Tibial artery (tissue), 4 donors: ENCODE measurements at places on chromosomes 3 and 15.

DNA sequence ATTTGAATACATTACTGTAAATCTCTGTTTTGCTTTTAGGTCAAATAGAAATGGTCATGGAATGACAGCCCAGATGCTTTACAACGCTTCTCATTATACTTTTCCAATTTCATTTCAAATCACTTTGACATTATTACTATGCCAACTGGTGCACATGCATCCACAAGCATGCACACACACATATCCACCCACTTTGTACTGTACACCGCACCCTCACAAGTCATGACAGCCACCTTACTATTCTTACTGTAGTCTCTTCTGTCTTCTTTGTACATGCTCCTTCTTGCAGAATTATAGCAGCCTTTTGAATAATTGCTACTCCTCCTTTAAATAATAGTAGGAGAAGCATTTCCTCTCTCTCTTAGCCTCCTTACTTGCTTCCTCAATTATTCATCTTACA, 1361.4 kb downstream of the ROBO1 start:
- no peak for DNase-seq

DNA sequence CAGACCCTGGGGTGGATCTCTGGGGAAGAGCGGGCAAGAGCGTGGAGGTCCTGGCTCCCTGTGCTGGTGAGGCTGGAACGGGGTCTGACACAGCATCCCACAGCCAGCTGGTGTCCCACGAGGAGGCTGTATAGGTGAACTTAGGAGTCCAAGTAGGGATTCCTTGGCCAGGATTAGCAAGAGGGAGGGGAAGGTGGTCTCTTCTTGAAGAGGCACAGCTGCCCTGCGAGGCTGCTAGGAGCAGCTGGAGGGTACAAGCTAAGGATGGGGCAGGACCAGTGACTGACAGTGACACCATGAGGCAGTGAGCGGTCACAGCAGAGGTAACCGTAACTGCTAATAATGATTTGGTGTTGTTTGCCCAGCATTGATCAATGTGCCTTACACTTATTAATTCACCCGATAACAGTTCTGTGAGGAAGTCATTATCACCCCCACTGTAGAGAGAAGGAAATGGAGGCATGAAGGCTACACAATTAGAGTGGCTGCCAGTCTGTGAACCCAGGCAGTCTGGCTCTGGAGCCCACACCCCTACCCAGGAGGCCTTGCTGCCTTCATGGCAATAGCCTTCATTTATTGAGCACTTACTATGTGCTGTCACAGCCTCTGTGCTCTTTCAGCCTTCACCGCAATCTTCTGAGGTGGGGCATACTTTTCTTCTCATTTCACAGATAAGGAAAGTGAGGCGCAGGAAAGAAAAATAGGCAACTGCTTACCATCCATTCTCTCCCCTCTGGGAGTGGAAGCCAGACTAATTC, 59.4 kb downstream of the TMEM44 start:
- no peak for DNase-seq

DNA sequence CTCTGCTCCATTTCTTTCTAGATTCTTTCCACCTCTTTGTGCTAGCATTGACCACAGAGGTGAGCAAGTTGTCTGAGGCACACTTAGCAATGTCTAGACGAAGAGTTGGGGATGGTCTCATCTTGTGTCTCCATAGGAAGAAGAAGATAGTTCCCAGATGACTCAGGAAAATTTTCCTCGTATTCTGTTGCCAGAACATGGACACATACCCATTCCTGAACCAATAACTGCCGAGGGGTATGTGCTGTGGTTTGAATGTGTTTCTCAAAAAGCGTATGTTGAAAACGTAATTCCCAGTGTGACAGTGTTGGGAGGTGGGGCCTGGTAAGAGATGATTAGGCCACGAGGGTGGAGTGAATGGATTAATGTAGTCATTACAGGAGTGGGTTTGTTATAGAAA, 107.5 kb upstream of the GALNT15 start:
- no peak for DNase-seq

- no peak for DNase-seq
These were observed 677.0 kb downstream of the NTRK3 start for GRCh38 chr15:87579537-87579936.

- no peak for DNase-seq
These were observed 1.3 kb downstream of the TSPAN3 start for GRCh38 chr15:77069521-77070121.

DNA sequence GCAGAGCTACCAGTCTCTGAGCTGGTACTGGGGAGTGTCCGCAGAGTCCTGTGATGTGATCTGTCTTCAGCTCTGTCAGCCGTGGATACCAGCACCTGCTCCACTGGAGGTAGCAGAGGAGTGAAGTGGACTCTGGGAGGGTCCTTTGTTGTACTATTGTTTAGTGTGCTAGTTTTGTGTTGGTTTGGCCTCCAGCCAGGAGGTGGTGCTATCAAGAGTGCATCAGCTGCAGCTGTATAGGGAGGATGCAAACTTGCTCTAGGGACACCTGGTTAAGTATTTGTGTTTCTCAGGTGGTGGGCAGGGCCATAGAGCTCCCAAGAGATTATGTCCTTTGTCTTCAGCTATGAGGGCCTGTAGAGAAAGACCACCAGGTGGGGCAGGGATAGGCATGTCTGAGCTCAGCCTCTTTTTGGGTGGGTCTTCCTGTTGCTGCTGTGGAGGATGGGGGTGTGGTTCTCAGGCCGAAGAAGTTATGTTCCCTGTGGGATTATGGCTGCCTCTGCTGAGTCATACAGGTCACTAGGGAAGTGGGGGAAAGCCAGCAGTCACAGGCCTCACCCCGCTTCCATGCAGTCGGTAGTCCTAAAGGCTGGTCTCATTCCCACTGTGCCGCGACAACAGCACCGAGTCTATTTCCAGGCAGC, 443.2 kb upstream of the TBL1XR1 start:
- no peak for DNase-seq

- no peak for DNase-seq
These were observed 35.6 kb downstream of the CTSH start for GRCh38 chr15:78909160-78909695.

- DNase-seq, result no peak
These were observed 98.5 kb upstream of the SLC2A2 start for GRCh38 chr3:171125010-171125409.

- no peak for DNase-seq
These were observed 48.6 kb downstream of the SMAD6 start for GRCh38 chr15:66750609-66751008.
